Fibroblast of mammary gland (primary cell): ENCODE measurements at places on chromosomes 7 and 10.
A peak's percentile ranks its signal among the peaks of the same experiment; 100 is the strongest.

DNA sequence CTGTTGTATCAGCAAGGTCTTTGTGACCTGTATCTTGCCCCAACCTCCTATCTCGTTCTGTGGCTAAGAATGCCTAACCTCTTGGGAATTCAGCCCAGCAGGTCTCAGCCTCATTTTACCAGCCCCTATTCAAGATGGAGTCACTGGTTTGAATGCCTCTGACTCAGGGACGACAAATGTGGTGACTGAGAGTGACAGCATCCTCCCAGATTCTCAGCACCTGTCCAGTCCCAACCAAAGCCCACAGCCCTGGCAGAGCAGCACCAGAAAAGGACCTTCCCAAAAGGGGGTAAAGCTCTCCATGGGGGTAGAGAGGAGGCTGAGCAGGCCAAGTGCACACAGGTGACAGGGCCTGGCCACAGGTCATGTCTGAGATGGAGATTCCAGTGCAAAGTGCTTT lies 35.4 kb upstream of the GPAM start:
- no peak for DNase-seq

DNA sequence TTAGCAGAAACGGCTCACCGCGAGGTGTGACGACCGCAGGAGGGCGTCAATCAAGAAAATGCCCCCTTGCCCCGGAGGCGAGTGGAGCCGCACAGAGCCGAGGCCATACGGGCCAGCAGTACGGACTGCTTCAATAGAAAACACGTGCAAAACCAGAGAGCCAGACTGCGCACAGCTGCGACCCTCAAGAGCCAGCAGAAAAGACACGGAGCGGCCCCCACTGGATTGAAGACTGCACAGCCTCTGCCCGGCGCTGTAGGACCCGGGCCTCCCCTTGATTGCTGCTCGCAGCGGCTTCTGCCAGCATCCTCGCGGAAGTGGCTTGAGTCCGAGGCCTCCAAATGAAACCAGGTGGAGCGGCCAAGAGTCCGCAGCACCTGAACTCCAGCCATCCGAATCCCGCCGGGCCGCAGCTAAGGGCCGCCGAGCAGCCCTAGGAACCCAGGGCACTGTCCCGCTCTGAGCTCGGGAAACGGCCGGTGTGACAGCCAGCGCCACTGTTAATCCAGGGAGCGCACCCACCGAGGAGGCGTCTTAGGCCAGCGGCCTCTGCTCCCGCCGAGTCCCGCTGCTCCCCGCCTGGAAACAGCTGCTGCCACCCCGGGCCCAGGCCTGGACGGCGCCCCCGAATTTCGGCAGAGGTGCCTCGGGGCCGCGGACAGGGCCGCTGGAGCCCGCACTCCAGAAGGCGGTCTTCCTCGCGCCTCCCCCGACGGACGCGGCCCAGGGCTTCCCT lies 660 bp upstream of the HHEX start:
- no peak for DNase-seq

GRCh38 chr7:52355053-52355452 lies 680.4 kb upstream of the POM121L12 start:
- DNase-seq, result no peak

DNA sequence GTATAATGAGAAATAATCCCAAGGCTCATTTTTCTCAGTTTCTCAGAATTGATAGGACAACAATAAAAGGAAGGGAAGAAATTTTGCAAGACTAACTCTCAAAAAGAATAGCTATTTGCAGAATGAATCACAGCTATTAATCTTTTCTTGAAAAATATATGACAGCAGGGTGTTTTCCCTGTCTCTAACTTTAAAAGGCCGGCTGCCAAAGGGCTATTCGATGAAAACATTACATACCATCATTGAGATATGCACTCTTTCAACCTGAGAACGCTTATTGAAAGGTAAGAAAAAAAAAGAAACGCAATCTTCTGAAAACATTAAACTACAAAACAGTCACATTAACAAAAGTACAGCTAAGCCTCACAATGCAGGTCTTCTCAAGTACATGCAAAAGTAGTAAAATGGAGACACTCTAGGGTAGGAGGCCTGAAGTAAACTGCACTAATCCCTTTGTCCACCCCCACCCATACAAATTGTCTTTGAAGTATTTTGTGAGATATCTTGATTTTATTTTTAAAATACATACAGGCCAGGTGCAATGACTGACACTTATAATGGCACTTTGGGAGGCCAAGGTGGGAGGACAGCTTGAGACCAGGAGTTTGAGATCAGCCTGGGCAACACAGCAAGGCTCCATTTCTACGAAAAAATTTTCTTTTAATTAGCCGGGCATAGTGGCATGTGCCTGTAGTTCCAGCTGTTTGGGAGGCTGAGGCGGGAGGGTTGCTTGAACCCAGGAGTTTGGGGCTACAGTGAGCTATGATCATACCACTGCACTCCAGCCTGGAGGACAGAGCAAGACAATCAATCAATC lies 83.0 kb downstream of the PARD3 start:
- peak; percentile 70 for DNase-seq

DNA sequence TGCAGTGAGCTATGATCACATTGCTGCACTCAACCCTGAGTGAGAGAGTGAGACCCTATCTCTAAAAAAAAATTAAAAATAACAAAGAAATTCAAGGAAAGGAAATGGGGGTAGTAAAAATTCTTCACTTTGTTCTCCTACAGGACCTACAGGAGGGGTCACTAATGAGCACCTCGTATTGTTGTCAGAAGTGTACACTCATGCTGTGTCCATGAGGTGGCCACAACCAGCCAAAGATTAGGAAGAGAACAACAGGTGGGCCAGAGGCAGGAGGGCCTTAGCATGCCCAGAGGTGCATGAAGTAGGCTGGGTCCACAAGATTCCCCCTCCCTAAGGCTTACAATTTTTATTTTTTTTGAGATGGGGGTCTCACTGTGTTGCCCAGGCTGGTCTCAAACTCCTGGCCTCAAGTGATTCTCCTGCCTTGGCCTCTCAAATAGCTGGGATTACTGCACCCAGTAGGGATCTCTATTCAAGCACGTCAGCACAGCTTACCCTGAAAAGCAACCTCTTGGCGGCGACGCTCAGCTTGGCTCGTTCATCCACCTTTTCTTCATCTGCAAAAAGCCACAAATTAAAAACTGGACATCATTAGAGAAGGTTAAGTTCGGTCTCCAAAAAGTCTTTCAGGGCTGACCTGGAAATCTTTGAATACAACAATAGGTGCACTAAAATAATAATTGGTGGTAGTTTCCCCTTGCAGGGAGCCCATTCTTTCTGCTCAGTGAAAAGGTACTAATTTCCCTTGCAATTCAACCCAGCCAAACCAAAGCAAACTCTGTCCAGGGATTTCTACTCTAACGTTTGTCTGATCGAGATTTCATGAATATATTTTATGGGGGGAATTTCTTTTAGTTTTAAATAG lies 104.4 kb downstream of the SVIL start:
- DNase-seq, result no peak

DNA sequence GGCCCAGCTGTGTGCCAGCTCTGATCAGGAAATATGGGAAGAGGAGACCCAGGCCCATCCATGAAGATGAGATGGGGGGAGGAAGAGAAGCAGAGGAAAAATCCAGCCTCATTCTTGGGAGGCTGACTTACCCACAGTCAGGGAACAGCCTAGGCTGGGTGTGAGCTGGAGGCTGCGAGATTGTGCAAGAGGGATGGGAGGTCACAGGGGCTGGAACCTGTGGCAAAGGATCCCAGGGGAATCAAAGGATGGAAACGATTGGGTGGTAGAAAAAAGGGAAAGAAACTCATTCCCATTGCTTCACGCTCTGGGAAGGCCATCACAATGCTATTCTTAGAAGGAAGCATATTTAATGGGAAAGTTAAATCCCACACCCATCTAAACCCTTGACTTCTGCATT lies 26.7 kb upstream of the CRHR2 start:
- peak; percentile 84 for DNase-seq

- DNase-seq, result peak; percentile 25
Measured at GRCh38 chr7:155961241-155962190, 149.3 kb upstream of the SHH start.

DNA sequence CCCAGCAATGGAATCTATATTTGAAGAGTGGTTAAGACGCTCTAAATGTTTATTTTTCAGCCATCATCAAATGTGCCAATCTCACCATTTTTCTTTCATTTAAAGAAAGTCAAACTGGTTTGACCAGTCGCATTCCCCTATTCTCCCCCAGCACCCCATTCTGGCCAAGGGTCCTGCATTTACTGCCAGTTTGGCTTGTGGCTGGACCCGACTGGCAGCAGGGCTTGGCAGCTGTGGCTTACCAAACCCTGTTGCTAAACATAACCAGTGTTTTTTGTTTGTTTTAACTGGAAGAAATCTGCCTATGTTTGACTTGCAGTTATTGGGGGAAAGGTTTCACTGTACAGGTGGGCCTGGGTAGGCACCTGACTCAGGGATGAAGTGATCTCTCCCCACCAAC lies 116.3 kb downstream of the CYP26A1 start:
- no peak for DNase-seq

DNA sequence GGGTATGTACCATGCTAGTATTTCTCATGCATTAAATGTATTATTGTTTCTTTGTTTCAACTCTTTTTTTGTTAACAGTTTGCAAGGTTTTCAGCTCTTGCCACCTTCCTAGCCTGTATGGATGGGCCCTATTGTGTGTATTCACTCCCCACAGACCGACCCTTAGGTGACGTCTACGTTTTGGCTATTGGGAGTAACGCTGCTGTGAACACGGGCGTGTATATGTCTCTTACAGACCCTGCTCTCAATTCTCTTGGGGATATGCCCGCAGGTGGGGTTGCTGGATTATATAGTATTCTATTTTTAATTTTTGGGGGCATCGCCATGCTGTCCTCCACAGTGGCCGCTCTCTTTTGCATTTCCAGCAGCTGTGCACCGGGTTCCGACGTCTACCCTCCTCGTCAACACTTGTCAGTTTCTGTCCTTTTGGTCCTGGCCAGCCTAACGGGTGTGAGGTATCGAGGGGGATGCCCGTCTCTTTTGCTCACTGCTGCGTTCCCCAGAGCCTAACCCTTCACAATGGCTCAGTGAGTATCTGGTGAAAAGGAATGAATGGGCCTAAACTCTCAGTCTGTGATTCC lies 64.1 kb upstream of the GNA12 start:
- no peak for DNase-seq

- no peak for DNase-seq
Measured at GRCh38 chr10:69434169-69434568, 17.1 kb upstream of the TSPAN15 start.

DNA sequence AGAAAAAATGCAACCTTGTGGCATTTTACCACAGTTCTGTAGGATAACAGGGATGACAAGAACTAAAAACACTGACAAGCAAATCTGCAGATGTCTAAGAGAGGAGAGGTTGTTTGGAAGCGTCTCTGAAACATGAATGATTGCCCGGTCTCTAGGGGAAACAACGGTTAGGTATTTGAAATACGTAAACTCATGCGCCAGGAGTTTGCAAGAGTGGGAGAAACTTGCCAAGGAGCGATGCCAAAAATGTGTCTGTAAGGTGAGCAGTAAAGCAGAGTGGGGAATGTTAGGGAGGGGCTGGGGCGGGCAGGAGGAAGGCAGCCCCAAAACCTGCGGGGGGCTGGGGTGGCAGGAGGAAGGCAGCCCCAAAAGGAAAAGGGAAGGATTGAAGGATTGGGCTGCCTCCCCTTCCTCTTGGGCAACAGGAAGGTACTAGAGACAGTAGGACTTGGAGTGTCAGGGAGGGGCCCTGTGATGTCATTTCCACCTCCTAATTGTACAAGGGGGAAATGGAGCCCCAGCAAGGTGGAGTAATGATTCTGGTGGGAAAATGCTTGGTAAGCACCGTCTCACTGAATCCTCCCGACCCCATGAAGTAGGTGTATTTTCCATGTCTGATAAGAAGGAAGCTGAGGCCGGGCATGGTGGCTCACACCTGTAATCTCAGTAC lies 33.2 kb upstream of the PLEKHA1 start:
- peak; percentile 11 for DNase-seq

- no peak for DNase-seq
Measured at GRCh38 chr7:100435401-100436304, 644 bp downstream of the PPP1R35 start.

DNA sequence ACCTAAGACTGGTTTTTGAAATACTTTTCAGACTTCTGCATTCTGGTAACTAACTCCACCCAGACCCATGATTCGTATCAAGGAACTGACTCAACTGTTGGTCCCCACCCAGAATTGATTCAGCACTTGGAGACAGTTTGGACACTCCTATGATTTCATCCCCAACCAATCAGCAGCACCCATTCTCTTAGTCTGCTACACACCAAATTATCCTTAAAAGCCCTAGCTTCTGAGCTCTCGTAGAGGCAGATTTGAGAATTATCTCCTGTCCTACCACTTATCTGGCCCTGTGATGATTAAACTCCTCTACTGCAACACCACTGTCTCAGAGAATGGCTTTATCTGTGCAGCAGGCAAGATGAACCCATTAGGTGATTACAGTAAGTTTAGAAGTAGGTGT lies 7.7 kb upstream of the GSTO1 start:
- peak; percentile 96 for DNase-seq

DNA sequence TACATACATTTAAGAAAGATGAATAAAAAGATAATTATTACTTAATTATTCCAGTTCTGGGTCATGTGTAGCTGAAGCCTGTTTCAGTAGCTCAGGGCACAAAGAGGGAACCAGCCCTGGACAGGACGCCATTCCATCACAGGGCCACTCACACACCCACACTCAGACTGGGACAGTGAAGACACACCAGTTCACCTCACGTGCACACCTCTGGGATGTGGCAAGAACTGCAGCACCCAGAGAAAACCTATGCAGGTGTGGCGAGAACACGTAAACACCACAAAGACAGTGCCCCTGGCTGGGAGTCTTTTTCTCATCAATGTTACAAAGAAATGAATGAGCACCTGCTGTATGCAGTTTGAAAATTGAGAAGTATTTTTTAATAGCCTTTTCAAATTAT lies 1.6 kb upstream of the IDI1 start:
- no peak for DNase-seq

GRCh38 chr10:58704226-58704625 lies 191.6 kb downstream of the BICC1 start:
- DNase-seq, result peak; percentile 39

- peak; percentile 53 for DNase-seq
Measured at GRCh38 chr10:819326-819725, 112.2 kb downstream of the LARP4B start.

GRCh38 chr10:70478191-70479164 lies at the start of gene PALD1:
TSS of gene PALD1 (plus strand) at chr10:70478767. CDS start at chr10:70525952, 47,185 bp downstream.
- peak; percentile 14 for DNase-seq

GRCh38 chr7:80309377-80309776 lies 174.7 kb downstream of the GNAI1 start:
- DNase-seq, result no peak

- peak; percentile 78 for DNase-seq
Measured at GRCh38 chr10:21265622-21266021, 259.9 kb downstream of the SKIDA1 start.

GRCh38 chr10:93422118-93422517 lies 60.0 kb downstream of the MYOF start:
- no peak for DNase-seq
